Activated effector memory CD4-positive, alpha-beta T cell treated with anti-CD3 and anti-CD28 coated beads, Interleukin-2, amount 50 U/mL, for 16 hours (primary cell): ENCODE measurements at places on chromosomes 4 and X.

DNA sequence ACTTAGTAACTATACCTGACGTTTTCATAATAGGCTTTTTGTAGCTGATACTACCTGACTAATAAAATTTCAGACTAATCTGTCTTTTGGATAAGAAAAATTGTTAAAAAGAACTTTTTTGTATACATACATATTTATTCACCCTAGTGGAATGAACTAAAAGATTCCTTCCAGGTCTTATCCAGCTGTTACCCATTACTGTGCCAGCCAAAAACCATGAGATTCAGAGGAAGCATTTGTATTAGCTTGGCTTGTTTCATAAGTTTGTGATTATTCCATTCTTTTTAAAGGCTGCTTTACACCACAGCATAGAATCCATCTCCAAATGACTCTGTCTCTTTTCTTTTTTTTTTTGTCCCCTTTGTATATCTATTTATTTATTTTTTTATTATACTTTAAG lies 149.4 kb downstream of the FAT4 start:
- no peak for DNase-seq

GRCh38 chr4:128639541-128640270 lies 169.8 kb upstream of the JADE1 start:
- DNase-seq: no peak

- no peak for DNase-seq
Observed at GRCh38 chrX:136262812-136263315, 11.7 kb upstream of the MAP7D3 start.

DNA sequence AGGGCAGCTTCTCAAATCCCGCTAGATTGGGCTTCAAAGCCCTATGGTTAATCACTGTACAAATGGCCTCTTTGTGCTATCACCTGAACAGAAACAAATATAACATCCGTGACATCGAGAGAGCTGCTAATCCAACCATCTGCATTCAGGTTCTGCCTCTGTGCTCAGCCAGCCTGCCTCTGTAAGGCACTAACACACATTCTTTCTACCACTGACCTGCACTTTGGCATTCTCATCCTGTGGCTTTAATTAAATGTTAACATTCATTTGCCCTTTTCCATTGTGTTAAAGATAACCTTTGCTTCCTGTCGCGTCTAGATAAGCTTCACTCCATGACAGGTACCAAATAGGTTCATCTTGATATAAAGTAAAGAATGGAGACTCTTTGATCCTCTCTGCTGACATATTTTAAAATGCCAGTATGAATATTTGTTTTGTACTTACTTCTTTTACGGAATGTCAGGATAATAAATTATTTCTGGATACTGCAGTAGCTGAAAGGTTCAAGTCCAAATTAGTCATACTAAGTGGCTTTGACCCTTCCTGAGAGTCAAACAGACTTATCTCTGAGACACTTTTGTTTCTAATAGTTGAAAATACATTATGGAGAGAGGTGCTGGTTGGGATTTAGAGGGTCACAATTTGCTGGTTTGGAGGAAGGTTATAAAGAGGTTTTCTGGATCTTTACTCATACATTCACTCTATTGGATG lies 505.7 kb downstream of the PACRGL start:
- DNase-seq: no peak

GRCh38 chrX:45815441-45815840 lies 614.8 kb upstream of the DIPK2B start:
- DNase-seq: no peak

DNA sequence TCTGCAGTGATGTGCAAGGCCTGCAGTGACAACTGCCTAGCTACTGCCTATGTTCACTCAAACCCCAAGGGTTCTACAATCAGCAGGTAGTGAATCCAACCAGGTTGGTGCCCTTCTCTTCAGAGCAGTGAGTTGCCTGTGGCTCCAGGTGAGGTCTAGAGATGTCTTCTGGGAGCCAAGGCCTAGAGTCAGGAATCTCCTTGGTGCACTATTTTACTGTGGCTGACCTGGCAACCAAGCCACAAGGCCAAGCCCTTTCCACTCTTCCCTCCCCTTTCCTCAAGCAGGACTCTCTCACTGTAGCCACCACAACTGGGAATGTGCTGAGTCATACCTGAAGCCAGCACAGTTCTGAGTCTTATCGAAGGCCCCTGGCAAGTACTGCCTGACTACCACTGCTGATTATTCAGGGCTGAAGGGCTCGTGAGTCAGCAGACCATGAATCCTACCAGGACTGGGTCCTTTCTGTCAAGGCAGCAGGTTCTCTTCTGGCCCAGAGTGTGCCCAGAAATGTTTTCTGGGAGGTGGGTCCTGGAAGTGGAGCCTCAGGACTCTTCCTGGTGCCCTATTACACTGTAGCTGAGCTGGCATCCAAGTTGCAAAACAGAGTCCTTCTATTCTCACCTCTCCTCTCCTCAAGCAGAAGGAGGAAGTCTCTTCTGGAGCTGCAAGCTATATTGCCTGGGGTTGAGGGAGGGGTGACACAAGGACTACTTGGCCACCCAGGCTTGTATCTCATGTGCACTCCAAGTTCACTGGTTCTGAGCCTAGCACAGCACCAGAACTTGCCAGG lies 111.6 kb downstream of the BTC start:
- DNase-seq: no peak
